WTC11 (cell line): ENCODE measurements at places on chromosomes 7 and 10.

GRCh38 chr10:117619707-117620405, 77.3 kb downstream of the EMX2 start:
- DNase-seq: no peak

- DNase-seq: no peak
These were observed 1.6 kb upstream of the PILRA start for GRCh38 chr7:100371561-100372171.

DNA sequence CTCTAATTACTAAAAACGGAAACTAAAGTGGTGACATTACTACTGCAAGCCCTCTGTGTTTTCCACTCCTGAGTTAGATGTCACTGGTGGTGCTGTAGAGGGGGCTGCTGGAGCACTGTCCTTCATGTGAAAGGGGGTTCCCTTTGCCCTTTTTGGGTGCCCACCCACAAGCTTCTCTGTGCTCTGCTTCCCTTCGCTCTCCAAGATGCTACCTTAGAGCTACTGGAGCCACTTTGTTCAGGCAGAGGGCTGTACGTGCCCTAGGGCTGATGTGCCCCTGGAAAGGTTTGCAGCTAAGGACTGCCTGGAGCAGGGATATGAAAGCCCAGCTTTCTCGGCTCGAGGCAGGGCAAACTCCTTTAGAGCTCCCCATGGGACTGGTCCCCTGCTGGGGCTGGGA, 28.3 kb downstream of the EMX2 start:
- DNase-seq: no peak

DNA sequence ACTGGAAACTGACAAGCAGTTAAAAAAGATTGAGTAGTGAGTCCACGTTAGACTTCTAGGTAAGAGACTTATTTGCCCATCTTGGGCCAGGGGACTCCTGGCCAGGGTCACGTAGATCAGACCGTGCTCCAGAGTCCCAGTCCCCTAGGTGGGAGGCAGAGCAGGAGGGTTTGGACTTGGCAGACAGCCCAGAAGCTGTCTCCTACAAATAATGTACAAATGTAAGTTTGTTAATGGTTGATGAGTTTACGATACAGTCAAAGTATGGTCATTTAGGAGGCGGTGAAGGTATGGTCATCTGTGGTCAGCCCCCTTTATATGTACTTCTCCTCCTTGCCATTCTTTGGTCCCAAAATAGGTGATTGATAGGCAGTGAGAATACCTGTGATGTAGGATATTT, 28.2 kb downstream of the INPP5F start:
- no peak for DNase-seq

GRCh38 chr7:154259396-154259795, 207.2 kb downstream of the DPP6 start:
- no peak for DNase-seq

- no peak for DNase-seq
These were observed 229.9 kb upstream of the MKLN1 start for GRCh38 chr7:131097662-131098376.

GRCh38 chr7:99030951-99031350, 113.0 kb downstream of the SMURF1 start:
- DNase-seq: no peak

DNA sequence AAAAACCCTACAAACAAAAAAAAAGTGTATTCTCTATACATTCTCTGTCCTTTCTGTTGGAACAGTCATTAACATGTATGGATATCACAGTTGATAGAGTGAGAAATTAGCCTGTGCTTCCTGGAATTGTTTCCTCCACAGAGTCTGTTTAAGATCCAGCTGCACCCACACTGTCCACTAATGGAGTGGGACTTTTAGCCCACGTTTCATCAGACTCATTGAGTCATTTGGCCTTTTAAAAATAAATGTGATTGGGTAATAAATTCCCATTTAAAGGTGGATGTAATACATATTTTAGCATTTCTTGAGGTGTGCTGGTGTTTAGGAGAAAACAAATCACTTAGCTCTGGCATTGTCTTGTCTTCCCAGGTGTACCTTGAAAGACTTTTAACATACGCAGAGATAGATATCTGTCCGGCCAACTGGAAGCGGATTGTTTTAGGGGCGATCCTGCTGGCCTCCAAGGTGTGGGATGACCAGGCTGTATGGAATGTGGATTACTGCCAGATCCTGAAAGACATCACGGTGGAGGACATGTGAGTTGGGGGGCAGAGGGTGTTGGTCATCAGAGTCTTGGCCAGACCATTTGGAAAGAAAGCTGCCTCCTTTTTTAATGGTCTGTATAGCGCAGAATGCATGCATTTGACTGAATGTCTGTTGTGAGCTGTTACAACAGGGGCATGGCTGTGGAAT, 52.3 kb upstream of the GJD4 start:
- DNase-seq: no peak

GRCh38 chr10:88239212-88239611, 343.9 kb downstream of the RNLS start:
- no peak for DNase-seq

DNA sequence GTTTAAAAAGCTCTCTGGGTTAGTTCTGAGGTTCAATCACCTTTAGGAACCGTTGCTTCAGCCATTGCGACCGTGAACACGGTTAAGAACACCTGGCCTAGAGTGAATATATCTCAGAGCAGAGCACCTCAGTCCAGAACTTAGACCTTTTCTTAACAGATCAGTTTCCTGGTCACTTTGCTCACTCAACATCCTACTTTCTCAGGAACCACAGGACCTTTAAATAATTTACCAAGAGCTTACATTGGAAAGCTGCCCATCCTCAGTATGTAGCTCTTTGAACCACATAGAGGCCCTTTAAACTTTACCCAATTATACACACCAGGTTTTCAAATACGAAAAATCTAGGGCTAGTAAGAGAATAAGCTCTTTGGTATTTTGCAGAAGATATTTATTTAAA, 153.2 kb downstream of the NRBF2 start:
- DNase-seq: no peak

DNA sequence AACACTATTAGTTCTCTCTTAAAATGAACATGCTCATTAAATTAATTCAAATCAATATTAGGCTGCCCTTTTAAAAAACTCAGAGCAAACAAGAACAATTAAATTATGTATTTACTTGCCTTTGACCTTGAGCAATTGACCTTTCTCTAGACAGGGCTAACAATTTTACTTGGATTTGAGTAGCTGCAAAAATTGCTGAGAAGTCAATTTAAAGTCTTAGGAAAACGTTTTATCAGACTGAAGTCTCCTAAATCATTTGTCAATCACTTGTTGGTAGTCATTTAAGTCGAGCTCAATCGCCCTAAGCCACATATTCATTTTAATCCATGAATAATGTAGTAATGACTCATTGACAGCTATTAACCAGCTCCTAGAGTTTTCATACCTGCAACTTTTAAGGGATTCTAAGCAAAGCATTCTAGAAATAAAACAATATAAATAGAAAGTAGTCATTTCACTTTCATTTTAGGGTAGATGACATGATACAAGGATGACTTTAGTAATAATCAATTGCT, 84.9 kb upstream of the SEC61G start:
- DNase-seq: no peak

DNA sequence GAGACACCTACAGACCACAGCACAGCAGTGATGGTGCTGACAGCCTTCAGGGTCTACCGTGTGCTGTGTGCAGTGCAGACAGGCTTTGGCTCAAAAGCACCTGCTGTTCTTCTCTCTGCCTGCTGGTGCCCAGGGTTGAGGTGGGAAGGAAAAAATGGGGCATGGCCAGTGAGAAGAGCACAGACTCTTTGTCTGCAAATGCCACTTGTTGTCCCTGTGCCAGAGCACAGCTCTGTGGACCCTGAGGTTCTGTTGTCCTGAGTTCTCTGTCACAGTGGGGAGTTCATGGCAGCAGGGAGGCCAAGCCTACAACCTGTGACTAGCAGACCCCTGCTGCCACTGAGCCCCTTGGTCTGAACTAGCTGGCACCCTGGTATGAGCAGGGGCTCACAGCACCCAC, 376.7 kb downstream of the GLRX3 start:
- no peak for DNase-seq

DNA sequence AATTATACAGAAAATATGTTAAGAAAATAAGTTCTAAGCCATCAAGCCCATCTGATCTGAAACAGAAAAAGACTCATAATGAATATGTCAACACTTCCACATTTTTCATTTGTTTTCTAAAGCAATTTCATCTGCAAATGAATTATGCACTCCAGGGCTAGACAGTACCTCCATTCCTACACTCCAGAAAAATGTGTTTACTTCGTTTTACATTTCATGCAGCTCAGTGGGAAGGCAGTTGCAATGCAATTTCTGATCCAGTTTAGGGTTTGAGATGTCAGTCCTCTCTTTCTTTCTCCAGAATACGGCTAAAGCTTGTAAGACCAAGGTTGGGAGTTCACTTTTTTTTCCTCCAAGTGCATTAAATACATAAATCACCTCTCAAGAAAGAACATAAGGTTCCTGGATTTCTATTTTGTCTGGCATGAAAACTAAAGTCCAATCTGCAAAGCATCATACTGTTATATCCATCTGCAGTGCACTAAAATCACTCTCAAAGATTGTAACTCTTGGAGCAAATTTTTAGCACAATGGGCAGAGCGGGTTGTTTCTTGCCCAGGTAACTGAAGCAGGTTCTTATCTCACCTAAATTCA, 348.8 kb upstream of the C7orf33 start:
- DNase-seq: no peak

GRCh38 chr7:103343332-103343731, 1.2 kb downstream of the DNAJC2 start:
- DNase-seq: no peak

GRCh38 chr10:74078037-74078436, 72.6 kb downstream of the AP3M1 start:
- no peak for DNase-seq

GRCh38 chr10:133237588-133238465, at the start of gene VENTX:
VENTX (plus strand) TSS chr10:133237855; CDS start chr10:133237915, 60 bp downstream.
- peak; percentile 84 for DNase-seq

DNA sequence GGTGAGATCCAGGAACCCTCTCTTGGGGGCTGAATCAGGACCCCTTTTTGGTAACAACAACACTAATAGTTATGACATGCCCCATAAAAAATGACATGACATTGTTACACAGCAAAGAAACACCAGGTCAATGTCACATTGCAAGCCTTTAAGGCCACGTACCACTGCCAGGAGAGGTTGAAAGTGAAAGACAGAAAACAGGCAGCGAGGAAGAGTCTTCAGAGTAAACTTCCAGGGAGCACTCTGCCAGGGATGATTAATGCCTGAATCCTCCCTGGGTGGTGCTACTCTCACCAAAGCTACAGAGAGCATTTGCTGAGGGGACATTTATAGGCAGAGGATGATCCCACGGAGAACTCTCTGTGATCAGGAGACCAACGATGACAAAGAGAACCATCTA, 551.6 kb downstream of the CALN1 start:
- DNase-seq: no peak

DNA sequence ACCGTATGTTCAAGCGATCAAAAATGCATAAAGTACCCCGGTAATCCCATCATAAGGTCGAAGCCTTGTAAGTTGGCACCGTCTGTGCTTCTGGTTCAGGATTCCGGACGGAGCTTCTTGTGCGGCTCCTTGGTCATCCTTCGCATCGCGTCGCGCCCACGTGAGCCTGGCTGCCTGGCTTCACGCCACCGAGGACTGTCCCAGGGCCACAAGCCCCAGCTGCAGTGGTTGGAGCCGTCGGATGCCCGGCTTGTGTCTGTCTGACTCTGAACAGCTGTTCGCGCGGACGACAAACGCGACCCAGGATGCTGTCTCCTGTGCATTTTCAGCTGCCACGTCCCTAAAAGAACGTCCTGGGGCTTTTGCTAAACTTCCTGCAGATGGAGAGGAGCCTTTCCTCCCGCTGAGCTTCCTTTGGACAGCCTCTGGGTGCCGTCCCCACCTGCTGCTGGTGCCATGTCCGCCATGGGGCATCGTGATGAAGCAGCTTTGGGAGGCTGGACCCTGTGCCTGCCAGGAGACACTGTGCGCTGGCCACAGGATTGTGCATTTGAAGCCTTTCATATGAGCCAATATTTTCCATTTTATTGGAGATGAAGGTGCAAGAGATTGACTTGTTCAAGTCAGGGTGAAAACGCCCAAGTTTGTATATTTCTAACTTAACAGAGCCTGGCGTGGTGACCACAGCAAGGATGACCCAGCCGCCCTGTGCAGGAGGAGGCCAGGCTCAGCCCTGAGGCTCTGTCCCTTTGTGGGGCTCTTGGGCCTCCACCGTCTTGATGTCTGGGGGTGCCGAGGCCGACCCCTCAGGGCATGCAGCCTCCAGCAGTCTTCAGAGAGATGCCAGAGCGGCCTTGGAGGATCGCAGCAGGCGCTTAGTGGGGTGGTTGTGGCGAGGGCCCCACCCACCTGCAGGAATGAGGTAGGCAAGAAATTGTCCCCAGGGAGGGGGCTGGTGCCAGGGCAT, 6.7 kb upstream of the JAKMIP3 start:
- DNase-seq: no peak

DNA sequence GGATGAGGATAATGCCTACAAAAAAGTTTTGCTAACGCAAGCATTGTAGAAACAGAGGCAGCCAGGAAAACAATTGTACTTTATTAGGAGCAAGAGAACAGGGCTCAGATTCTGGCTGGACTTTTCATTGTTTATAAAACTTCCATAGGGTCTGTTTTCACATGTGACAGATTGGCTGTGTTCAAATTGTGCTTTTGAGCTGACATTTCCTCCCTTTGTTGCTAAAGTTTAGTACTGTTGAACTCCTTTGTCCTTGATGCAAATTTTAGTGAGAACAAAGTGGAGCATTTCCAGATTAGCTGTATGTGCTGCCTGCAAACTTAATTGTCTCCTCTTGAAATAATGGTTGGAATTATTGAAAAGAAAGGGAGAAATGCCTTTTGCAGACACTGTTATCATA, 221.0 kb upstream of the FZD1 start:
- no peak for DNase-seq

DNA sequence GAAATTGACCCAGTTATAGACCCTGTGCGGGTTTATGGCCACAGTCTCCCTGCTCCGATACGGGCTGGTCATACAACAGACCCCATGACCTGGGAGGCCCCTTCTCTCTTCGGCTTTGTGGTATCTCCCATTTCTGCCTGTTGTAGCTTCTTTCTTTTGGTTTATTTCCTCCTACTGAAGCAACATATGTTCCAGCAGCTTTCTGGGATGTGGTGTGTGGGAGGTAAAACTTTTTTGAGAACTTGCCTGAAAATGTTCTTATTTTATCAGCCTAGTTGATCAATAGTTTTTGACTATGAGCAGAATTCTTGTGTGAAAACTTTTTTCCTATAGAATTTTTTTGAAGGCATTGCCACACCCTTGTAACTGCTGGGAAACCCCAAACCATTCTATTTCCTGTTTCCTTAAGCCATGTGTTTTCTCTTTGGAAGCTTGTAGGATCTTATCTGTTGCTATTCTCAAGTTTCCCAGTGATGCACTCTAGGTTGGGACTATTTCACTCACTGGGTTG, 80.0 kb downstream of the DAGLB start:
- DNase-seq: no peak

DNA sequence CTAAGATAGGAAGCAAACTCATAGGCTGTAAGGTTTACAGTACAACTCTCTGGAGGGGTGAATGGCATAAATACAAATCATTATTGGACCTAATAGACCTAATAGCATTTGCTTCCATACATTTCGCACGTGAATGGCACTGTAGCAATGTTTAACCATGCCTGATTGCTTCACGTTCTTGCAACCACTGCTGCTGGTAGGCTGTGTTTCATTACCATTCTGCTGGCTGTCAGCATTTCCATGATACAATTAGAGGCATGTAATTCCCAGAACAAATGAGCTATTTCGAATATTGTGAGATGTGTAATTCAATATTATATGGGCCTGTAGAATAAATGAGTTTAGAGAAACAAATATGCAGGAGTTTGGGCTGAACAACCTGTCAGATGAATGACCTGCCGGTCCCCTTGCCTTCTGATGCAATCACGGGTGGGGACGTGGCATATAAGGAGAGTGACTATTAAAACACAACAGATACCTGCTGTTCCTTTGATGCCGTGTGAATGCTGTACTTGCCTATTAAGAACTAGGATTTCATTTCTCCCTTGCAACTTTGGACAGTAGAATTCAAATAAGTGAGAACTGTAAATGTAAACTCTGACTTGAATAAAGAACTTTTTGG, 393.4 kb downstream of the ACTR3B start:
- no peak for DNase-seq
